ENCODE measurements at places on chromosomes 3 and 15. TPM values are rescaled to one million over a fixed set of nuclear protein-coding genes. Genes with fewer than 3 reads are reported as not detected.

DNA sequence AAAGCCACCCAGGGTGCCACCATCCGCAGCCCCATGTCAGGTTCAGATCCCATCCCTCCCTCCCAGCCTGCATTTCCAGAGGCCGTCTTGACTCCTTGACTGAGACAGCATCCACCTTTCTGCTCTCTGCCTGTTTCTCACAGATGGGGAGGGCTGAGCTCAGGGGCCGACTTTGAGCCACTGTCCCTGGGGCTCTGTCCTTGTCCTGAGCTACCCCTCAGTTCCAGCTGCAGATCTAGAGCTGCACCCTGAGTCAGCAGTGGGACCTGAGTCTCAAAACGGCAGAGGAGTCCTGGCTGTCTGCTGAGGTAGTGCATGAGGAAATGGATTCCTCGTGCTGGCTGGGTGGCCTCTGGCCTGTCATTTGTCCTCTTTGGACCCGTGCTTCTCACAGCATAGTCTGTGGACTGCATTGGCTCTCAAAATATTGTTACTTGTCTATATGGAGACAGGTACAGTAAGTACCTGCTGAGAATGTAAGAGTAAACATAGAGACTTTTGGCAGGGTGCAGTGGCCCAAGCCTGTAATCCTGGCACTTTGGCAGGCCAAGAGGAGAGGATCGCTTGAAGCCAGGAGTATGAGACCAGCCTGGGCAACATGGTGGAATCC is 22.3 kb downstream of the RPLP1 start:
- no peak for DNase-seq

Gene PDZRN3
- 40.5 TPM for total RNA-seq

Gene PDIA3
- 180 TPM for total RNA-seq

Gene WNT5A
- 42.4 TPM for total RNA-seq

Gene LDHAL6B
- not detected for total RNA-seq

DNA sequence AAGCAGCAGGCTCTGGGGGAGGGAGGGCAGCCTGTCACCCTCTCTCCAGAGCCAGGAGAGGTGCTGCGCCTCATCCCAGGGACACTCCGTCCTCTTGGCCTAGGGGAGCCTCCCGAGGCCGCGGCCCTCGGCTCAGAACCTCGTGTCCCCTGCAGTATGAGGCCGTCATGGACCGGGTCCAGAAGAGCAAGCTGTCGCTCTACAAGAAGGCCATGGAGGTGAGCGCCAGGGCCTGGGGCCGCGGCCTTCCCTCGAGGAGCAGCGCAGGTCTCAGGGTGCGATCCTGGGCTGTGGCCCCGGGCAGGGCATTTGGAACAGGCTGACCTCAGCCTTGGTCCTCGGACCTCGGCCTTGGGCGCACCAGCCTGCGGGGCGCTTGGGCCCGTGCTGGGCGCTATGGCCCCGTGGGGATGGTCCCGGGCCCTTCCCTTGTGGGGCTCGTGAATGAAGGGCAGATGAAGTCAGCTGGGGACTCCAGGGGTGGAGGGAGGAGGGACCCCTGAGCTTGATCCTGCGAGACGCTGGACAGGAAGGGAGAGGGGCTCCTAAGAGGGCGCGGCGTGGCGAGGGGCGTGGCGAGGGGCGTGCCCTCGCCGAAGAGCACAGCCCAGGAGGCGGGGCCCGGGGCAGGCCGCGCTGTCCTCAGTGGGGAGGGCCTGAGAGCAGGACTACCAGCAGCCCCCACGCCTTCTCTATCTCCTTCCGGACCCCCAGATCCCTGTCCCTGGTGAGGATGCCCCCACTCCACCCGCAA is 32.9 kb downstream of the PSTPIP1 start:
- no peak for DNase-seq

Data from fibroblast of the aortic adventitia (primary cell).